ENCODE measurements at places on chromosomes 12 and 14. TPM values are rescaled to one million over a fixed set of nuclear protein-coding genes. Genes with fewer than 3 reads are reported as not detected.

Gene CIROP
- total RNA-seq: not detected

- DNase-seq: no peak
Observed at GRCh38 chr12:10301103-10301502, 6.6 kb upstream of the KLRD1 start.

DNA sequence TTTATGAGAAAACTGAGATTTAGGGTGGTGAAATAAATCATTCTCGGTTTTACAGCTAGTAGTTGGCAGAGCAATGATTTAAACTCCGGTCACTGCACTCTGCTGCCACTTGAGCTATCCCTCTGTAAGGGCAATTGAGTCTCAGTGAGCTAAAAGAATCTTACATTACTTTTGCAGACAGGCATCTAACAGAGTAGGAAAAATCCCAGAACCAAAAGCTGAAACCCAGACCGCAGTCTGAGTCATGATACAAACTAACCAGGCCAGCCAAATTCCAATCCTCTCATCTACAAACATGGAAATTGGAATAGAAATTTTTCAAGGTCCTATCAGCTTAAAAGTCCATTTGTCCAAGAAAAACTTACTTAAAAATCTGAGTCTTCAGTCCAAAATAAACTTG lies 73.7 kb downstream of the ANKS1B start:
- DNase-seq: no peak

Gene ESRRB
- 0.72 TPM for total RNA-seq

DNA sequence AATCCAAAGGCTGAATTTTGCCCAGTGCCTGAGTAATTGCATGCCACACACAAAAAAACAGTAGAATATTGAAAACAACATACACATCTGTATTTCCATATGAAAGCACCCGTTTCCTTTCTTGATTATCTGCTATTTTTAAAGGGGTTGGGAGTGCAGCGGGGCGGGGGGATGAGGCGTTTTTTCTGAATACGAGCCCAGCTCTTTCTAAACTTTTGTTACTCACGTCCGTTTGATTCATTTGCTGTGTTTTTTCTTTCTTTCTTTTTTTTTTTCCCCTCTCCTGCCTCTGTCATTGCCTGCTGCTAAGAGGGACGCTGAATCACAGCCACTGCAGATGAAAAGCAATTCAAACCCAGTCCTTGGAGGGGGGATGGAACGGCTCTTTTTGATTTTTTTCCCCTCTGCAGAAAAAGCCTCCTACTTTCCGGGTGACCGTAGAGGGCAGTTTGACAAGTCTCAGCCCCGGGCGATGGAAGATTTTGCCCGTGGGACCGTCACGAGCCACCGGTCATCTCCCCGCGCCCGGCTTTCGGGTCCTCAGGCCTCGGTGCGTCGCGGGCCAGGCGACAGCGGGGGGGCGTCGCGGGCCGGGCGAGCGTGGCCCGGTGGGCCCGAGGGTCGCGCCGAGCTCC lies 572 bp upstream of the RASSF8 start:
- no peak for DNase-seq

DNA sequence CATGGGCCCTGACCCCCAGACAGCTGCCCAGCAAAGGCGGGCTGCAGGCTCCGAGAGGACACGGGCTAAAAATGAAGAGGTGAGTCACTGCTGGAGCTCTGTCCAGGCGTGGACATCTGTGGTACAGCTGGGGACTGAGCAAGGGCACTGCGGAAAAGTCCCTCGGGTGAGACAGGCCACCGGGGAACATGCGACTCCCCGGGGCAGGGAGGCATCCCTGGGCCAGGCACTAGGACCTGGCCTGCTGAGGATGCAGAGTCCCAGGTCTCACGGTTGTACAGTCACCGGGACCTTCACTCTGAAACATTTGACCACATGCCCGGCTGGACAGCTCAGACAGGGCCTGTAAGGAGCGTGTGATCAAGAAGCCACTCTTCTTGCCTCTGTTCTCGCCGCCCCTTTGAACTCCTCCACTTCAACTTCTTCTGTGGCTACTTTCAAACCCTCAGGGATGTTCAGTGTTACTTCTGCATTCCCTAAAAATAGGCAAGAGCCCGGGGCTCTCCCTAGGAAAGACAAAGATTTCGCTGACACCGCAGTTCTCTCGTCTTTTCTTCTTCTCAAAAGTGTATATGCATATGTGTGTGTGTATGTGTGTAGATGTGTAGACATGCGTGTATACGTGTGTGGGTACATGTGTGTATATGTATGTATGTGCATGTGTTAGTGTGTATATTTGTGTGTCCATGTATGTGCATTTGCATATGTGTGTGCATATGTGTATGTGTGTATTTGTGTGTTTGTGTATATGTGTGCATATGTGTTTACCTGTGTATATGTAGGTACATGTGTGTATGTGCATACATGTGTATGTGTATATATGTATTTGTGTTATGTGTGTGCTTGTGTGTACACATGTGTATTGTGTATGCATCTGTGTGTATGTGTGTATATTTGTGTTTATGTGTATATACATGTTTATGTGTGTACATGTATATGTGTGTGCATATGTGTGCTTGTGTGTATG lies 5.0 kb upstream of the RFLNA start:
- DNase-seq: no peak

- DNase-seq: no peak
Observed at GRCh38 chr14:24408764-24409163, 10.0 kb downstream of the NYNRIN start.

DNA sequence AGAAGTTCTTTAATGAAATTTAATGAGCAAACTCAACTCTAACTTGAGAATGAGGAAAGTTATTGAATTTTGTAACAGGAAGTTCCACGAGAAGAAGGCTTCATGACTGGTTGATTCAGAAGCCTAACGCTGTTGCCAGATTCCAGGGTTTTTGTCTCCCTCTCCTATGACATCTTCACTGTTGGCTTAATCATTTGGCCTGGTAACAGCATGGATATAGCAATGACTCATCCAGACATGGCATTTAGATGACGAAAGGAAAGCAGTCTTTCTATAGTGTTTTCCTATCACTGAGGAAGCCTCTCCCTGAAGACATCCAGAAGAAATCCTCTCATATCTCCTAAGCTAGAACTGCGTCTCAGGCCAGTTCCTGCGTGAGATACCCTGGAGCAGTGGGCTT lies 9.4 kb upstream of the KCNA1 start:
- no peak for DNase-seq

Gene ESPL1
- 5.0 TPM for total RNA-seq

DNA sequence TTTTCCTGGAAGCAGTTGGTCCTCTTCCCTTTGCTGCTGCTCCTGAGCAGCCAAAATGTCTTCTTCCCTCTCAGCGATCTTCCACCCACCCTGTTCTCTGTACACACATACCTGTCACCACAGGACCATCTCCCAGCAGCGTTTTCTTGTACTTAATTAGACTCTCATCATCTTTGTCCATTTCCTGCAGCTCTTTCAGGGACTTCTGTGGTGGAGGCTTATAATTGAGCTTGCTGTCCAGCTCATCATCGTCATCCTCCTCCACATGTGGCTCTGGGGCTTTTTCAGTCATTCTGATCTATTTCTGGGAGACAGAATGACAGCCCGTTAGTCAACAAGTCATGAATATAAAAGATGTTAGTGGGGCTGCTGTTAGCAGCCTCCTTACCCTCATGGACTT lies 11.0 kb downstream of the ARHGDIB start:
- no peak for DNase-seq

GRCh38 chr12:80264891-80265290 lies 165.6 kb downstream of the OTOGL start:
- DNase-seq: no peak

- no peak for DNase-seq
Observed at GRCh38 chr14:34710744-34711143, 3.6 kb downstream of the CFL2 start.

GRCh38 chr14:27253966-27254365 lies 656.1 kb upstream of the NOVA1 start:
- DNase-seq: no peak

GRCh38 chr12:130161261-130162243 lies 712 bp upstream of the FZD10 start:
- no peak for DNase-seq

DNA sequence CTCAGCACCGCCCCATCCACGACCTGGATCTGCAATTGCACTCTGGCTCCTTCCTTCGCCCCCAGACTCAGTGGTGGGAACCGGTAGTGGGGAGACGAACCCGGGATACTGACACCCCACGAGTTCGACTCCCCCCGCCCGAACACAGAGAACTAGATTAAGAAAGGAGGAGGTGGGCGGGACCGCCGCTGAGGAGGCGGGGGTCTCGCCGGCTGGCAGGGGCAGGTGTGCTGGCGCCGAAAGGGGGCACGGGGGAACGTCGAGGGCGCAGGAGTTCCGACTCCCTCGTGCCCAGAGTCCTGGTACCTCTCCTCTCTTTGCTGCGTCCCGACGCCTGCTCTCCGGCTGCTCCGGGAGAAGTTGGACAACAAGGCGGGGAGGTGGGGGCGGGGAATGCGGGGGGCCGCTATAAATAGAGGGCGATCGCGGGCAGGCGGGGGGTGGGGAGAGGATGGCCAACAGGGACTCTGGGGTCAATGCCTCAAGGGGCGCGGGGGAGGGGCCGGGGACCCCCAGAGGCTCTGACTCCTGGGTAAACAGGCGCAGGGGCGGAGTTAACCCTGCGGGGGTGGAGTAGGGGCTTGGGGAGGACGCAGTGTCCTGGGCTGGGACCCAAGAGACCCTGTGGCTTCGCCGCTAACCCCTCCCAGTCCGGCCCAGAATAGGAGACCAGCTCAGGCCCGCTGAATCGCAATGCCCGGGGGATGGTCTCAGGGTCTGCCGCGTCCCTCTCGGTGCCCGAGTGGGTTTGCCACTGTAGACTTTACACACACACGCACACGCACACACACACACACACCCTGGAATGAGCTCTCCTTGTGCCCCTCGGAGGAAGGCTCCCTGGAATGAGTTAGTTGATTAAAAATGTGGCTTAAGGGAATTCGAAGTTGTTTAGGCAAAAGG lies 761 bp upstream of the NDRG2 start:
- peak; percentile 83 for DNase-seq

Gene TAS2R14
- total RNA-seq: 8.5 TPM

Gene CISTR
- not detected for total RNA-seq

Gene RIC8B
- total RNA-seq: 16.8 TPM

GRCh38 chr12:88970740-88971139 lies 381.6 kb downstream of the DUSP6 start:
- DNase-seq: no peak

Gene CAPS2
- 14.2 TPM for total RNA-seq

All from spleen (tissue), 13 donors.